H1 (cell line): ENCODE measurements at places on chromosomes 7 and 10.
A peak's percentile ranks its signal among the peaks of the same experiment; 100 is the strongest.

GRCh38 chr7:24980534-24981170 is 674 bp upstream of the OSBPL3 start:
- no peak for DNase-seq

- no peak for DNase-seq
These were observed 66.9 kb downstream of the GATA3 start for GRCh38 chr10:8121201-8121890.

DNA sequence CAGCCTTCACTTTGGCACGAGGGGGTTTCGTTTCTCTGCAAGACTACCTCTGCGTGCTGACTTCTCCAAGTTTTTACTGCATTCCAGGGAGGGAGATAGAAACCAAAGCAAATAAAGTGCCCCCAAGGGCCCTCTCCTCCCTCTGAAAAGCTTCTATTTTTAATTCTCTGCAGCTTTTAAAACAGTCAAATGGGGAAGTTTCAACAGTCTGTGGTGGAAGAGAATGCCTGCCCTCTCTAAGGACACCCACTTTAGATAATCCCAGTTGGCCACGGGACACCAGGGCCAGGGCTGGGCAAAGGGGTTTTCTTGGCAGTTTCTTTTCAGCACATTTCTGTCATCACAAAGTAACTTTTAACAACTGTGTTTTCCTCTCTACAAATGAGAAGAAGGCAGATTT is 386.7 kb upstream of the NPVF start:
- DNase-seq = no peak

GRCh38 chr7:50370884-50371283 is 66.4 kb downstream of the IKZF1 start:
- DNase-seq = no peak

- DNase-seq = no peak
These were observed 595.2 kb downstream of the AUTS2 start for GRCh38 chr7:70193514-70193913.

GRCh38 chr7:50793120-50793946 is 10.6 kb upstream of the GRB10 start:
- no peak for DNase-seq

GRCh38 chr7:107398161-107398560 is 71.7 kb upstream of the GPR22 start:
- no peak for DNase-seq

GRCh38 chr7:17645500-17645899 is 294.8 kb downstream of the SNX13 start:
- no peak for DNase-seq

GRCh38 chr10:31866118-31866670 is 62.4 kb downstream of the ARHGAP12 start:
- no peak for DNase-seq

DNA sequence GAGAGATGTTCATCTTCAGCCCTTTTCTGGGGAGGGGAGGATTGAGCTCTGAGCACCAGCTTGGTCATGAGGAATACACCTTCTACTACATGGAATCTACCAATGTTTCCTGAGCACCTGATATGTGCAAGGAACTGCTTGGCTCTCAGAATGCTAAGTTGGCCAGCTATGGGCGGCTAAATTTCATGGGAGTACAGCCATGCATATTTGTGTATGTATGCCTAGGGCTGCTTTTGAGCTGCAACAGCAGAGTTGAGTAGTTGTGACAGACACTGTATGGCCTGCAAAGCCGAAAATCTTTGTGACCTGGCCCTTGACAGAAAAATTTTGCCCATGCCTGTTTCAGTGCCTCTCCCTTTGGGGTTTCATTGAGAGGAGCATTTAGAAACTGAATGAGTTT is 44.9 kb downstream of the NPY start:
- no peak for DNase-seq

DNA sequence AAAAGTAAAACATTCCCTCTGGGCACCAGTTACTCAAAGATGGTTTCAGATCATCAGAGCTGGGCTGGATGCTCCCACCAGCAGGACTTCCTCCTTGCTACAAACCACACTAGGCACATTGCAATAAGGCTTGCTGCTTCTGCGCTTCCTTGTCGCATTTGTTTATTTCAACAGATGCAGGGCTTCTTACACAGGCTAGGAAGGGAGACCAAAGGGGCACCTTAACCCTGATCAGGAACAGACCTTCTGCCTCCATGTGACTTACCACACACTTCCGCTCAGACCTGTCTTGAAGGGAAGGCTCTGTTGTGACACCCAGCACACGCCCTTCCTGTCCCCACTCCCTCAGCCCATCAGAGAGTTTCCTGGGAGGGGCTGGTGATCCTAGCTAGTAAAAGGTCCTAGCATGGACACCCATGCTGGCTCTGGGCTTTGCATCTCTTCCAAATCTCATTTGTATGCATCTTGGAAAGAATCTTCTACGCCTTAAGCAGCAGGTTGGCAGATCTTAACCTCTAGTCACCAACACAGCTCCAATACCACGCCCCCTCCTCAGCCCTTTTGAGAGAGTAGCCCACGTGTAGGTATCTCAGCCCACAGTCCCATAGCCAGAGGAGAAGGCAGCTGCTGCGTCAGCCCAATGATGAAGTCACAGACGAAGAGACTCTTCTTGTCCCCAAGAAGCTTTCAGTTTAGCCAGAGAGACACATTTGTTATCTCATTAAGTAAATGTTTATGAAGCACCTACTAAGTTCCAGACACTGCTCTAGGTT is 47.1 kb upstream of the SVIL start:
- no peak for DNase-seq

GRCh38 chr10:132946-133898 is 2.0 kb upstream of the ZMYND11 start:
- DNase-seq = no peak

DNA sequence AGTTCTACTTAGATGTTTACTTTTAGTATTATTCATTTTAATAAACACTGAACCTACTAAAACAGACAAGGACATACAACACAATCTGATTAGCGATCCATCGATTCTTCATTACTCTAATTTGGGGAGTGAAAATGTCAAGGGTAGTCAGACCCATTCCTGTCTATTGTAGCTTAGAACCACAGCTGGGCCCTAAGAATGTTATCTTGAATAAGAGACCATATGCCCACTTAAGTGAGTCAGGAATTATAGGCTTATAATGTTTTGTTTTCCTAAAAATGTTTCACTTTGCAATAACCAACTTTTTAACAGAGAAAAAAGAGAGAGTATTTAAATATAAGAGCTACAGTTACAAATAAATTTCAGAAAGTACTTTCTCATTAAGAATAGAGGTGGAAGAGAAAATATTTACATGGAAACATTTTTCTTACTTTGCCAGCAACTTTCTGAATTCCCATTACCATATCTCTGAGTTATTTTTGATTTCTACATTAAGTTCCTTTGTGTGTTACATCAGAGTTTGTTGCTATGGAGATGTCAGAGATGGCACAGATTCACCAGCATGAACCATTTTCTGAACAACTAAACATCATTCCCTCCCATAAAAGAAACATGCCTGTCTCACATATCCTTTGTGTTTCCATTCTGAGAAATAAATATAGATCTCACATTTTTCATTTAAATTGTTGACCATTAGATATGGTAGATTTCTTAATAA is 75.4 kb upstream of the SLC13A1 start:
- DNase-seq = no peak

- no peak for DNase-seq
These were observed 136.3 kb downstream of the DNAJB6 start for GRCh38 chr7:157473051-157473569.

GRCh38 chr10:84317174-84317573 is 11.2 kb upstream of the CCSER2 start:
- no peak for DNase-seq

DNA sequence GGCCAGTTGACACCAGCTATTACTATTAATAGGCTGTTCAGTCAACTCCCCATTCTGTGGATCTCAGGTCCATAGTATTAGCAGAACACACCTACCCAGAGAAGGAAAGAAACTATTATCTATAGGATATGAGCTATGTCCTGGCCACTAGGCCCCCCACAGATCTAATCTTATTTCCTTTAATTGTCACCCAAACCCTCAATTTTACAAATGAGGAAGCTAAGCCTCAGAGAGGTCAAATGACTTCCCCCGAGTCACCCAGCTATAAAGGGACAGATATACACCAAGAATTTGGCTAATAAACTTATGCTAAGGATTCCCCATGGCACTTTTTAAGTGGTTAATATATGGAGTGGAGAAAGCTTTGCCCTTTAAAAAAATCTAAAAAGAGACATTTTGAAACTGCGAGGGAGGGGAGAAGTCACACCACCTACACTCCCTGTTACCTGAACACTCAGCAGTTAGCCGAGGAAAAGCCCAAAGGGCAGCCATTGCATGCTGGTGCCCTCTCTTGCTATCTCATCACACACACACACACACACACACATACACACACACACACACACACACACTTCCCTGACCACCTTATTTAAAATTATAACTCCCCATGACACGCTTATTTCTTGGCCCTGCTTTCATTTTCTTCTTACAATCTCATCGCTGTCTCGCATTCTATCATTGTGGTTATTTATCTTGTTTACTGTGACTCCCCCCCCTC is 157.0 kb upstream of the ADO start:
- no peak for DNase-seq

DNA sequence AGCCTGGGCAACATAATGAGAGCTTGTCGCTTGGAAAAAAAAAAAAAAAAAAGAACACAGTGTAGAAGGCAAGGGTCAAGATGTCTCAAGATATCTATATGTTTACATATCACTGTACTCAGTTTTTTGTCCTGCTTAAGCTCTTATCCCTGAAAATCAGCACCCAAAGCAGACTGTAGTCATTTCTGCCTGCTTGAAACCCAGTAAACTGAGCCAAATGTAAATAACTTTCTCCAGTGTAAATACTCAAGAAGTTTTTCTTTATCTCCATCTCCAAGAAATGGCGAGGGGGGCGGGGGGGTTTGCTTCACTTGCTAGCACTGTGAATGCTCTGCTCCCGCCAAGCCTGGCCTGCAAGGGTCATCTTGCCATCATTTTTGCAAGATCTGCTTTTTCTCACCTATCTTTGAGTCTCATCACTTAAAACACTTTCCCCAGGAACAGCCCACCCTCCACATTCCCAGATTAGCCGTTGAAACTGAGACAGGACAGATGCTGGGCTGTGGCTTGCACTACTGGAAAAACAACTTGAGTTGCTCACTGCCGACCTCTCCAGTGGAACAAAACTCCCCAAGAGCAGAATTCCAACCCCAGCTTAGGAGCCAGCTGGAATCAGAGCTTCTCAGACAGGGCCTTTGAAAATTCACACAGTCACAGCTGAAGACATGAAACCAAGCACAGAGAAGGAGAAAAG is 54.6 kb downstream of the AFAP1L2 start:
- DNase-seq = no peak

DNA sequence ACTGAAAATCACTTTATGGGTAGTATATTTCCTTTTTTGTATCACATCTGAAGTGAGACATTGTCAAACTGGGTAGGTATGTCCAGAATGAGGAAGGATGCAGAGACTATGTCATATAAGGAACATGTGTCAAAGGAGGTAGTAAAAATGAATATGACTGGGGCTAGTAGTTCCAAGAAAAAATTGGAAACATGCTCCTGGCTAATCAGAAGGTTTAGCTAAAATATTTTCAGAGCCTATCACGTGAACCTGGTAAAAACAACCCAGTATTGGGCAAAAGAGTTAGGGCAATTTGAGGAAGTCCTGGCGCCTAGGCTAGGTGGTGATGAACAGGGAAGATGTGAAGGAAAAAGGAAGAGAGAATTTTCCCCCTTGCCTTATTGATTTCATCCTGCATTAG is 26.4 kb downstream of the ENTPD1 start:
- DNase-seq = no peak

- DNase-seq = no peak
These were observed 516.4 kb upstream of the ZMIZ1 start for GRCh38 chr10:78552261-78552811.

GRCh38 chr10:84583501-84583900 is 255.1 kb downstream of the CCSER2 start:
- DNase-seq = no peak

GRCh38 chr10:103614306-103615158 is 121.0 kb downstream of the NEURL1 start:
- DNase-seq = no peak

- DNase-seq = no peak
These were observed 324.5 kb downstream of the GFRA1 start for GRCh38 chr10:115948465-115948864.

DNA sequence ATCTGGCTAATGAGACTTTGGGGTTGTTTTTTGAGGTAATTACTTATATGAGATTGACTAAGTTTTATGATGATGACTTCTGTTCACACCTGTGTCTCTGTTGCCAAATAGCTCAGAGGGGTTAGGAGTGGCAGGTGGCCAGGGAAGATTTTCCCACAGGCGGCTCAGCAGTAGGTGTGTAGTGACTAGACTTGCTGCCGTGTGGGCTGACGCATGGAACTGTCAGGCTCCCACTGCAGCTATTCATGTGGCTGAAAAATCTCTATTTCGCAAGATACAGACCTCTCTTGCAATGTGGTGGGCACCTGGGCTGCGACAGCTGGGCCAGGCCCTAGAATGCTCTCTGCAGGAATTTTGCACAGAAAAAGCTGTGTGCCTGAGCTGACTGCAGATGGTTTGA is 1.4 kb downstream of the CPA4 start:
- DNase-seq = no peak

- DNase-seq = peak; percentile 81
These were observed at the start of gene NACAD for GRCh38 chr7:45088821-45089340. TSS of gene NACAD (minus strand) at chr7:45088969. CDS start at chr7:45088894, 75 bp downstream.

- DNase-seq = no peak
These were observed 14.2 kb upstream of the SYPL1 start for GRCh38 chr7:106126170-106126938.

DNA sequence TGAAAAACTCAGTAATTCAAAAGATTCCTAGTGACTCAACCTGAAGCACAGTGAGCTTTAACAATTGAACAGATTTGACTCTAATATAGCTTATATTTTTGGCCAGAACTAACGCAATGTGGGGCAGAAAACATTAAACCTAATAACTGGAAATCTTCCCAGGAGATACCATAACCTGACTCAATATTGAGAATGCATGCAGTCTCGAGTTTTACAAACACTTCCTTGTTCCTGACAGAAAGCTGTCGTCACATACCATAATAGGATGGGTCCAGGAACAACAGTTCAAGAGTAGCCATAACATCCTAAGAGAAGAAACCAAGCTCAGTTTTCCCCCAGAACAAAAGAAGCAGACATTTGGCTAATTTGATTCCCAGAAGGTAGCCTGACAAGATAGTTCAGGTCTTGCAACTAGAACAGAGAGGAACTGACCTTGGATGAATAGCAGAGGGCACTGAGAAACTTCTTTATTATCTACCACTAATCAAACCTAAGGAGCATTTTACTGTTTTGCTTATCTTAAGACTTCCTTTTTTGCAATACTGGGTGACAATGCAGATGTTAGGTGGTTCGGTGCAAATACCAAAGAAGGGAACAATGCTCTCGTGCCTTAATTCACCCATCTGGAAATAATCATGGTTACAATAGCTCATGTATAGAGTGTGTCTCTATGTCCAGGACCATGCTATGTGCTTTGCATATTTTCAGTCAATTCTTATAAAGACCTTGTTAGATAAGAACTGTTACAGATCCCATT is 38.6 kb upstream of the ACSL5 start:
- no peak for DNase-seq

GRCh38 chr10:107727767-107728317 is 563.3 kb upstream of the SORCS1 start:
- no peak for DNase-seq

- no peak for DNase-seq
These were observed 334.0 kb downstream of the SORCS1 start for GRCh38 chr10:106830471-106830870.
